ENCODE measurements at places on chromosomes 2 and 18.

- DNase-seq: no peak
These were observed 51.3 kb downstream of the SEPTIN10 start for GRCh38 chr2:109562421-109562820.

GRCh38 chr18:5058768-5059695, 138.0 kb downstream of the AKAIN1 start:
- no peak for DNase-seq

DNA sequence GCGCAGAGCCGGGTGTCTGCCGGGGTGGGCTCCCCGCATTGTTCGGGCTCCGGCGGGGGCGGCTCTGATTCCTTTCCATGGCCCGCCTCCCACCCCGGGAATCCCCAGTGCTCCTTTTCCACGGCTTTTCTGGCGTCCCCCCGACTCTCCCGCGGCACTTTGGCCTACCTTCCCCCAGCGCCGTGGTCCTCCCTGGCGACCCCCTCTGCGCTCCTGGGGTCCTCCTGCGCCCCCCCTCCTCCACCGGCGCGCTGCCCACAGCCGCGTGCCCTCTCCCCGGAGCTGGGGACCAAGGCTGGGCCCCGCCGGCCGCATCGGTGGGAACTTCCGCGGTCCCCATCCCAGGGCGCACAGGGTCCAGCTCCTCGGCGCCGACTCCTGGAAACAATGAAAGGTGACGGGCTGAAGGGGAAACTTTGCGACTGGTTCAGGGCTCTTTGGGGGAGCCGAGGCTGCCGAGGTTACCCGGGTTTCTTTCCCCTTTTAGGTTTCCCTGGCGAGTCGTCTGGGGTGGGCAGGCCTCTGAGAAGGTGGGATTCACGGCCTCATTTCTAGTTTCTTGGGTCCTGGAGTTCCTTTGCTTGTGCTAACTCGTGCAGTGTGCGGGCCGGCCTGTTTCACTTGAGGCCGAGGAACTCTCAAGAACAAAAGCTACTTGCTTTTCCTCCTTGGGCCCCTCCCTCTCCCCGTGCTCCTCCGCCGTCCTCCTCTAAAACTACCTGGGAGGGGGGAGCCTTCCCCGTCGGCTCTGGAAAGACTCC, 2.2 kb downstream of the TGIF1 start:
- no peak for DNase-seq

DNA sequence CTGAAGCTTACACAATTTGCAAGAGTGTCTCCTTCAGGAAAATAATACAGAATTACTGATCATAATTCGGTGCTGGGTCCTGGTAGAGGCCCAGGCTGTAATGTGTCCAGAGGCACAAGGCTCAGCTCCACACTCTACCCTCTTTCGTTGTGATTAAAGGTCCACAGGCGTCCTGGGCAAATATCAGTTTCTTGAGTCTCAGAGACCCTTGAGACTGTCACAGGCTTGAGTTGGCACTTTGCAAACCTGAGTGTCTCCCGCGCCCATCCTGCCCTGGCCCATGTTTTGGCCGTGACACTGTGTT, 46.9 kb upstream of the SMAD7 start:
- no peak for DNase-seq

DNA sequence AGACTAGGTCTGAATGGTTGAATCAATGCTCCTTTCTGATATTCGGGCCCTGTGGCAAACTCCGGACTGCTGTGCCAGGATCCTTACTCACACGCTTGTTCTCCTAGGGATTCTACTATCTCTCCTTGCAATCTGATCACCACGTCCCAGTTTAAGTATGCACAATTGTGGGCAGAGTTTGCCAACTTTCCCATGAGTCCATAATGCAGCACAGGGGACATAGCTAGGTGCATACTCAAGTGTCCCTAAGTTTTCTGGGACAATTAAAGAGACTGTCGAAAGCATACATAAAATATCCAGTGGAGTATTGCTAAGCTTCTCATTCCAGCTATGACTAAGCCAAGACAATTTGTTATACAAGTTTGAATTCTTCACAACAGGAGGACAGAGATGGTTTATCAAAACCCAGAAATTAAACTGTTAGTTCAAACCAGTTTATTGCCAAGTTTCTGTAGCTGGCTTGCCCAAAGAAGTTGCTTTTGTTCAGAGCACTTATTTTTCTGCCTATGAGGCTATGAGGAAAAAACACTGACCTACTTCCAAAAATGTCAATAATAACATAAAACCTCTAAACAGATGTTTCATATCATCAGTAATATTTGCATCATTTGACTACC, 136.1 kb downstream of the EXOC6B start:
- no peak for DNase-seq

- DNase-seq: no peak
These were observed 19.6 kb downstream of the NOSTRIN start for GRCh38 chr2:168821992-168822391.

DNA sequence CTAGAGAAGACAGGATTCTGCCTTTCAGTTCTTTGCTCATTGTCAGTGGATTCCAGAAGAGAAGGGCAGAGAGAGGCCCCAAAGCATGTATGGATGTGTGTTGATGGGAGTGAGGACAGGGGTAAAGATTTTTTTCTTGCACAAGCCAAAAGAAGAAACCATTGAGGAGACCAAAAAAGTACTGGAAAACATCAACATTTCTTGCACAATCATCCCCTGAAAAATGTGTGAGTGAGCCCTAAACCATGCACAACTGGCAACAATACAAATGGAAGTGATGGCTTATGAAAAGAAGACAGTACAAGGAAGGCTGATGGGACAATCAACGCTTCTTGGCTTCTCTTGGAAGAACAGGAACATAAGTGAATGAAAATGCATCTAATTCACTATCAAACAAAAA, 5.6 kb upstream of the SMAD7 start:
- no peak for DNase-seq

- no peak for DNase-seq
These were observed 12.6 kb downstream of the KCNK3 start for GRCh38 chr2:26705126-26705525.

DNA sequence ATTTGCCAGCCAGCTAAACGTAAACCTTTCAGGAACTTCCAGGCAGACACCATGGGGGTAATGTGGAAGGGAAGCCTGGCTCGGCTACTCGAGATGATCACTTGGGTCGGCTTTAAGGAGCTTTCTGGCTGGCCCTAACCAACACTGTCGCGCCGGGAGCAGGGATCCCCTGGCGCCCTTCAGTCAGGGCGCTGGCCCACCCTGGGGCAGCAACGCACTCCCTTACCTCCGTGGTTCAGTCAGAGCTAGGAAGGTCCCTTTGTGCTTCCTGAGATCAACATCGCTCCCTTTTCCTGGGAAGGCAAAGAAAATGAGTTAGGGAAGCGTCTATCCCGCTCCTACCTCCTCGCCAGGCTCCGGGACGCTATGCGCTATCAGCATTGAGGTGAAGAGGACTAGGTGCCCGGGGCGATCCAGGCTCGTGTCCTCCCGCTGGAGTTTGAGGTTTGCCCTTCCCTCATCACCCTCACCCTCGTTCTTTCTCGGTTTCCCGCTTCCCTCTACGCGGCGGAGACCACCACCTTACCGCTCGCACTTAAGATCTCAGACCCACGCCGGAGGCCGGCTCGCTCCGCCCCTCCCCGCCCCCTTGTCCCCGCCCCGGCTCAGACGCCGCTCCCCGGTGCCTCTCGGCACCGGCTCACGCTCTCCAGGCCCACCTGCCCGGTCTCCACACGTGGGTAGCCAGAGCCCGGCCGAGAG, 449 bp upstream of the ATRAID start:
- no peak for DNase-seq

- DNase-seq: no peak
These were observed 8.0 kb upstream of the GALNT1 start for GRCh38 chr18:35573531-35573930.

- no peak for DNase-seq
These were observed 3.7 kb downstream of the KLHL14 start for GRCh38 chr18:32769071-32769585.

DNA sequence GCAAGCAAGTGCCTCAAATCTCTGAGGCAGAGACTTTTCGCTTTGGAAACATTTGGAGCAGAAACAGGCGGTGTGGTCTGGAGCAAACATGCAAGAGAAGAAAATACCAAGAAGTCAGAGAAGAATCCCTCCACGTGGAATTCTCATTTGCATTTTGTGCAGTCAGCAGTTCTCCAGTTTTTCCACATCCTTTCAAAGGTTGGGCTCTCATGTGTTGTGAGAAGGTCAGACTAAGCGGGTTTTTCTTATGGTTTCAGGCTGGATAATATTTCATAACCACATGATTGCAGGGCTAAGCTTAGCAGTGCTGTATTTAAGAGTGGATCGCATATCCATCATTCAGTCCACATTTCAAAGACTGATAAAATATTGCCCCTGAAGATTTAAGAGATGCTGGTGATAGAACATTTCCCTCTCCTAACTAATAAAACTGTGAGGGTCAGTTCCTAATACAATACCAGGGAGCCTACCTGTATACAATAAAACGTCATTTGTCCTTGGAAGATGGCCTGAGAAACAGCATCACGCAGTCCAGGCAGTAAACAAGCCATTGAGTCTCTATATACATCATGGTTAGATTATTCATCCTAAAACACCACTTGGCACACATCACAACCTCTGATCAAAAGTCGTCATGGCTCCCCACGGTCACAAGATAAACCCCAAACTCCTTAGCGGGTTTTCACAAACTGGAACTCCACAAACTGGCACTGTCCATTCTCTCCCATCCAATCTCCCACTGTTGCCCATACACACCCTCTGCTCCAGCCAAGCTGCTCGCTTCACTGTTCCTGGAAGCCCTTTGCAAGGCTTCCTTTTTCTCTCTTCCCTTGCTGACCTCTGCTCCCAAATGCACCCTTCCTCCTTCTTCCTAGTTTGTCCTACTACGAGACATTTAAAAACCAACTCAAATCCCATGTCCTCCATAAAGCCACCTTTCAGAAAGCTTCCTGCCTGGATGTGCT, 31.5 kb downstream of the ANKRD44 start:
- no peak for DNase-seq

DNA sequence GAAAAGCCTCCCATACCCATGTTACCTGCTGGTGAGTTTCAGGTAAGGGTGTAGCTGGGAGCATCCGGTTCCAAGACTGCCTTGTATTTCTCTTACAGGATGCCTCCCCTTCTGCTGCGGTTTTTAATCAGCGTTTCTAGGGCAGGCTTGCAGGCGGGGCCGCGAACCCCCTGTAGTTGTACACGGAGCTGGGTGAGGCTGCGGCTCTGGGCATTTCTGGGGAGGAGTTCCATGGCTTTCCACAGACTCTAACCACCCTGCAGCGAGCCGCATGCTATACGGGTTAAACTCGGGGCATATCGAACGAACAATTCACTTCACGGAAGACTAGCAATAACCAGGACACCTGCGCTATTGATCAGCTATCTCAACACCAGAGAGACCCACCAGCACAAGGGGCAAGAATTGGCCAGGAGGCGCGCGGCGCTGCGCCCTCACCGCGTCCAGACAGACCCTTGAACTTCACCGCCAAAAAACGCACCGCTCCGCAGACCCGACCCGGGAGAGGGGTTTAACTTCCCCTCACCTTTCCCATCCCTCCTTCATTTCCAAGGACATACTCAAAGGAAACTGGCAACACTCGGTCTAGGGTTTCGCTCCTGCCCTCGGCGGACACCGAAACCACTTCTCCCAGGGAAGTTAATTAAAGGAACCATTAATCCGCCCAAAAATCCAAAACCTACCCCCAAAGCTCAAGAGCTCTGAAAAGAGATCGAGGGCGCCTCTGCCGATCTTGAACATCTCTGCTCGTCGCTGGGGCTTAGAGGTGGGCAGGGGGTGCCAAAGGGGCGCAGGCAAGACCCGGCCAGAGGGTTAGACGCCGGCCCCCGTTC, 909 bp downstream of the TGFA start:
- no peak for DNase-seq

DNA sequence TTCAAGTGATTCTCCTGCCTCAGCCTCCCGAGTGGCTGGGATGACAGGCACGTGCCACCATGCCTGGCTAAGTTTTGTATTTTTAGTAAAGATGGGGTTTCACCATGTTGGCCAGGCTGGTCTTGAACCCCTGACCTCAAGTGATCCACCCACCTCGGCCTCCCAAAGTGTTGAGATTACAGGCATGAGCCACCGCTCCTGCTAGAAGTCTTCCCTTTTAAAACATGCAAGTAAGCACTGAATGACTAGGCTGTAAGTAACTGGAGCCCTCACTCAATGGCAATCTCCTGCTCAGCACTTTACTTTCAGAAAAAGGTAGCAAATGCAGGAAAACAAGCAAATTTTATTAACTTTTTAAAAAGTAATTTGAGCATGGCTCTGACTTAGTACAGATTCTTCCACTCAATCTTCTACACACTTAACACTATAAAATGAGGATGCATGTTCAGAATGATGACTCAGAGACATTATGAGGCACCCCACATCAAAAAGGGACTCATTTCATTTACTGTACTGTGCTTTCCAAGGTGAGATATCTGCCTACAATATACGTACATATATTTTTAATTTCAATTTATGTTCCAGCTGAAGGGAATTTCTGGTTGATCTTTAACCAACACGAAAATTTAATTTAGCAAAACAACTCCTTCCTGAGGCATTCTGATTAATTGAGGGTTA, 6.6 kb upstream of the NCK2 start:
- DNase-seq: no peak

DNA sequence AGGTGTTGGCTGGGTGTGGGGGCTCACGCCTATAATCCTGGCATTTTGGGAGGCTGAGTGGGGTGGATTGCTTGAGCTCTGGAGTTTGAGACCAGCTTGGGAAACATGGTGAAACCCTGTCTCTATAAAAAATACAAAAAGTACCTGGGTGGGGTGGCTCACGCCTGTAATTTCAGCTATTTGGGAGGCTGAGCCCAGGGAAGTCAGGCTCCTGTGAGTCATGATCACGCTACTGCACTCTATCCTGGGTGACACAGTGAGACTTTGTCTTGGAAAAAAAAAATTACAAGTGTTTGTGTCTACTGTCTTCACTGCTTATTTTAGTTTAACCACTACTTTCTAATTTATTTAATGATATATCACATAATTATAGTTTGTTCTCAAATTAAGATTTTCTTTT, 62.7 kb upstream of the DOCK10 start:
- DNase-seq: no peak

DNA sequence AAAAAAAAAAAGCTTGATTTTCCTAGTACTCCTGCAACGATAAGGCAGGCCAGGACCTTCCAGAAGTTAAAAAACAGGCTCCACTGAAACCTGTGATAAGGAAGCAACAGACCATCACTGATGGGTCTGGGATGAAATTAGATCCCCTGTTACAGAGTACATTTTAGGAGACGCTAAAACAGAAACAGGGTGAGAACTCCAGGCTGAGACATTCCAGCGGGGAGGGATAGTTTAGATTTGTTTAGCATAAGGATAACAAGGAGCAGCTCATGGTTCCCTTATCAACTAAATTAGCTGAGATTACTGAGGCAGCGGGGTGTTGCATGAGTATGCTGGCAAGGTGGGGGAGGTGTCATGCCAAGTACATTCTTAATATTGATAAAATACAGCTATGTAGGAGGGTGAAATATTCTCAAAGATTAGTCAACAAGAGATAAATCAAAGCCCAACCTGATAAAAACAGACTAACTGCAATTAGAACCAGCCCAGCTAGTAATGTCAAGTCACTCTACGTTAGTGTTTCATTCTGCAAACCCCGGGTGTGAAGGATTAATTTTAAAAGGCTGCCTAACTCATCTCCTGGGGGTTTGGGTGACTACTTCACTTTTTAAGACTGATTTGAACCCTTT, 75.0 kb upstream of the BZW1 start:
- no peak for DNase-seq

Measured in NCI-H1436 treated with DMSO at 0.1 percent for 48 hours (cell line).